ENCODE measurements at places on chromosomes 1 and 21.

DNA sequence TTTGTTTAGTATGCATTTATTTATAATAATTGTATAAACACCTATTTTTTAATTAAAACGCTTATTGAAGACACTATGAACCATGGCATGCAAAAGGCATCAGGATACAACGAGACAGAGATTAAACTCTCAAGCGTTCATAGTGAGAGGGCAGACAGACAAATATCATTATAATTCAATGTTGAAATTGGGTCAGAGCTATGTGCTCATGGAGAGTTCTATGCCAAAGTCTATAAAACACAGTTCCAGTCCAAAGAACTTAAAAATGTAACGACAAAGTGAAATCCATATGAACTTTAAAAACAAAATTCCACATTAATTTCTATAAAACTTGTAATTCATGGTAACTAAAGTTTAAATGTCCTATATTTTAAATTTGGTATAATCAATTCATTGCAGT, 724.0 kb downstream of the LTN1 start:
- DNase-seq = no peak

DNA sequence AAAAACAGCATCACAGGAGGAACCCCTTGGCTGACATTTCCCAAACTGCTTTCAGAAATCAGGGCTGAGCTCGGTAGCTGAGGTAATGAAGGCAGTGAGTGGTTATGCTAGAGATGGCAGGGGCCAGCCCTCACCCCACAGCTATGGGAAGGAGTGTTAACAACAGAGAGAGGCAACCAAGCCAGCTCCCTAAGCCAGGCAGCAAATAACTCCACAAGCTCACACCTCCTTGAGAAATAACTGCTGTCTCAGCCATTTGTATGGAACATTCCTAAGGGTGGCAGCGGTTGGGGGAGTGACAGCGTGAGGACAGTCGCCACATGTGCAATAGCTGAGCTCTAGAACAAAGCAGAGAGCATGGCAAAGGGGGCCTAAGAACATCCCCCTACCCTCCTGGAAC, 42.6 kb downstream of the LMX1A start:
- no peak for DNase-seq

DNA sequence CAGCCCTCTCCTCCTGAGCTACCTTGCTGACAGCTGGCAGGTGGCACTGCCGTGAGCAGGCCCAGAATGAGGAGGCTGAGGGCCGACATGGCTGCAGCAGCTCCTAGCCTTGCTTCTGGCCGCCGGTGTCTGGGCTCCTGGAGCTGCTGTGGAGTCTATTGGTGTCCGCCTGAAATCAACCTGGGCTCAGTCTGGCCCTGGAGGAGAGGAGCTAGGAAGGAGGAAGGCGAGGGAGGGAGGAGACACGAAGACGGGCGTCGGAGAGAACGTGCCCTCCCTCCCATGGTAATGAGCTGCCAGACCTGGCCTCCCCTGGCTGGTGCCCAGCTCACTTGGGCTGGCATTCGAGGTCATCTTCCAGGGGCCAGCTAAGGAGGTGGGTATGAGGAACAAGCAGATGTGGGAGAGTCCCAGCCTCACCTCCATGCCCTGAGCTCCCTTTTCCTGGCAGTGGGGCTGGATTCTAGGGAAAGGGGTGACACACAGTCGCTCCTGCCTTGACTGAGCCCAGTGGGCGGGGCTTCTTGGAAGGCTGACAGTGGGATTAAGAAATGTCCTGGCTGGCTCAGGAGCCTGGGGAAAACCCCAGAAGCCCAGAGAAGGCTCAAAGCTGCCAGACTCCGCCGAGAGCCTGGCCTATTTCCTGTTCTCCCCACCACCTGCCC, at the start of gene PDZK1IP1:
TSS of gene PDZK1IP1 (minus strand) at position 193 of the 665 bp plus-strand sequence. CDS start at position 89, 104 bp downstream.
- no peak for DNase-seq

DNA sequence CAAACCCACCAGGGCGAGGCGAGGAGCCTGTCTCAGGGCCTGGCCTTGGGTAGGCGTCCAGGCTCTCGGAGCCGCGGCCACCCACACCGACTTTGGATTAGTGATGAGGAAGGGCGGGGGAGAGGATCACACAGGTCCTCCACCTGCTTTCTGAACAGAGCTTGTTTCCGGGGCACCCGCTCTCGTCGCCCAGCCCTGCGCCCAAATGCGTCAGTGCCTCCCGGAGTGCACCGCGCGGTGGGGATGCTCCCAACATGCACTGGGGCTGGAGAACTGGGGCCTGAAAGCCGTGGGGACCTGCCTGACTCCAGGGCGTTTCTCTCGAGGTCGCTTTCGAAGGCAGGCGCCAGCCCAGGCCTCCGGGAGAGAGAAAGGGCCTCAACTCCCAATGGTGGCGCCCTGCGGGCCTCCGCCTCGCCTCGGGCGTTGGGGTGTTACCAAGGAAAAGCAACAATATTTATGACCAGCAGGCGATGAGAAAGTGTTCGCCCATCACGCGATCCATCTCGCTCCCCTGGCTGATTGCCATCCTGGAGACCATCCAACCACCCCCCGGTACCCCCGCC, 8.9 kb upstream of the LHX8 start:
- no peak for DNase-seq

- no peak for DNase-seq
These were observed 209.1 kb upstream of the ZP4 start for GRCh38 chr1:238099871-238100270.

DNA sequence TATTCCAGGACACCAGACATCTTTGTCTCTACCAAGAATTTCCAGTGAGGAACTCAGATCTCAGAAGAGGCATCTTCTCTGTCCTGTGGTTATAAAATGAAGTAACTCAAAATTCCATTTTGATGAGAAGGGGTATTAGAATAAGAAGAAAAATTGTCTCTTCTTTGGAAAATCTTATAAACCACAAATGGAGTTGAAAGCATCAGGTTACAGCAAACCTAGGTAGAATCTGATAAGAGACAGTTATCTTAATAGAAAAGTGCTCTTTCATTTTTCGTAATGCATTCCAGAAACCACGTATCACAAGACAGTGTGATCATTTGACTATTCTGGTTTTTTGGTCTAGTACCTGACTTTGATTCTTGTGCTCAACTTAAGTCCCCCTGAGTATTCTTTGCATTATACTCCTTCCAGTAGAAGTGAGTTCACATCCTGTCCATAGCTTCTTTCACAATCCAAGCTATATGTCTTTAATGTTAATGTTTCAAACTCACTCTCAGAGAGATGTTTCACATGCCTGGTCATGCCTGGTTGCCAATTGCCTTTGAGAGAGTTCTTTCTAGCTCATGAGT, 120.9 kb upstream of the PRDX6 start:
- DNase-seq = no peak

- no peak for DNase-seq
These were observed 501 bp upstream of the DNAJC6 start for GRCh38 chr1:65308781-65309303.

DNA sequence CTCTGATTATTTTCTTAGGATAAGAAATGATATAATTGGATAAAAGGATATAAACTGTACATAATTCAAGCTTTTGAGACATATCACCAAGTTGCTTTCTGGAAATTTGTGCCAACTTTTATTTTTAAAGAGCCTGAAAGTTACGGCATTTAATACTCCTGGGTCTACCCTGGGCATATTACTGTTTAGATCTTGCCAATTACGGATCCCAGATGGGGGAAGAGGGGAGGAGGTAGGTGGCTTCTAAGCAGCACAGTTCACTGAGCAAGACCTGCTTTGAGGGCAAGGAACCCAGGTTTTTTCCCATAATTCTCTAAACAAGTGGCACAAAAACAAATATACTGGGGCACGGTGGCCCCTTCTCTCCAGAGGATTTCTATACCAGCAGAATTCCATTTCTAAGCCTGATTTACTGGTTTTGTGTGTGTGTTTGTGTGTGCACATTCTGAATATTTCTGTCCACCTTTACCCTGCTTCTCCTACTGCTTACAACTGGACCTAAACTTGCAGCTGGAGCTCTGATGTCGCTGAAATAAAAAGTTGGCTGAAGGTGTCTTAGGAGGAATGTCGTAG, 76.7 kb downstream of the LAMC2 start:
- DNase-seq = no peak

DNA sequence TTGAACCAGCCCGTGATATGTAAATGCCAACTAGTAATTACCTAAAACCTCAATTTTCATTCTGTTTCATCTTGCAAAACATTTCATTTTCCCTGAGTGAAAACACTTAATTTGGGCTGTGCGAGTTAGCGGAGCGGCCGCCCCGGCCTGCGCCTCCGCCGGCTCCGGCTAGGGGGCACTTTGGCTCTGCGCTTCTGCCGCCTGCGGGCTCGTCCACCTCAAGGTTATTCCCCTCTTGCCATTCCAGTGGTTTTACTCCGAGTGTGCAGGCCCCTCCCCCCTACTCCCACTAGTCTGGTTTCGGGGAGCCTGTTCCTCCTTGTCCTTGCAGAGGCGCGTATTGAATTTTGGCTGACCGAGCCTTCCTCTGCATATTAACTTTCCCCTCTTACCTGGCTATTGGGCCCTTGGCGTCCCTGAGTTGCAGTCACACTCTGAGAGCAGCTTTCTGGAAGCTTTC, 55.6 kb downstream of the PEX14 start:
- no peak for DNase-seq

Data from activated gamma-delta T cell (primary cell).